Dermis blood vessel endothelial cell (primary cell): ENCODE measurements at places on chromosomes 4 and X. TPM values are rescaled to one million over a fixed set of nuclear protein-coding genes. Genes with fewer than 3 reads are reported as not detected.

Gene SUPT20HL1
- not detected in 2 replicates for total RNA-seq

Gene ABLIM2
- 8.8 and 10.8 TPM in 2 replicates for total RNA-seq

Gene OTUD6A
- total RNA-seq, result not detected in 2 replicates

Gene IL21
- total RNA-seq, result not detected in 2 replicates

Gene KLHL4
- total RNA-seq, result 65.0 and 99.5 TPM in 2 replicates

Gene TMSB15C
- 2.3 and 4.3 TPM in 2 replicates for total RNA-seq

Gene BANK1
- total RNA-seq, result 0.09 TPM in 1 of 2 replicates, not detected in the other

Gene ARR3
- not detected in 2 replicates for total RNA-seq

Gene PNMA3
- total RNA-seq, result 0.09 TPM in 1 of 2 replicates, not detected in the other

Gene SCD5
- total RNA-seq, result 55.6 and 60.1 TPM in 2 replicates

Gene SH3D19
- 50.2 and 67.3 TPM in 2 replicates for total RNA-seq

Gene ADH6
- total RNA-seq, result not detected in 2 replicates

Gene AWAT1
- total RNA-seq, result not detected in 2 replicates

Gene PABPC1L2B
- not detected in 2 replicates for total RNA-seq

Gene PRR32
- not detected in 2 replicates for total RNA-seq

Gene POLA1
- total RNA-seq, result 12.6 and 22.6 TPM in 2 replicates

Gene LGI2
- total RNA-seq, result 0.05 TPM in 1 of 2 replicates, not detected in the other

Gene FAM53A
- 1.1 and 2.4 TPM in 2 replicates for total RNA-seq

Gene LRCH2
- total RNA-seq, result 9.2 and 12.6 TPM in 2 replicates

Gene ADGRG4
- total RNA-seq, result under 0.01 TPM in 1 of 2 replicates, not detected in the other

Gene ARMCX1
- 38.3 and 46.1 TPM in 2 replicates for total RNA-seq

Gene ANXA3
- 60.6 and 67.4 TPM in 2 replicates for total RNA-seq

Gene FOXP3
- 0.17 TPM in 1 of 2 replicates, not detected in the other for total RNA-seq

Gene RHOXF2
- not detected in 2 replicates for total RNA-seq

Gene TREX2
- 0.19 and 4.1 TPM in 2 replicates for total RNA-seq

Gene SLC49A3
- 9.9 and 10.6 TPM in 2 replicates for total RNA-seq

Gene DCLK2
- 2.0 and 2.4 TPM in 2 replicates for total RNA-seq

Gene HERC5
- total RNA-seq, result 6.7 and 9.7 TPM in 2 replicates

Gene CXCL11
- total RNA-seq, result 2.0 and 2.7 TPM in 2 replicates

Gene NPY5R
- total RNA-seq, result not detected in 2 replicates

Gene FAM47A
- not detected in 2 replicates for total RNA-seq

Gene HHIP
- 37.1 and 191 TPM in 2 replicates for total RNA-seq

Gene CENPE
- 6.1 and 39.1 TPM in 2 replicates for total RNA-seq

Gene AR
- total RNA-seq, result 1.2 and 2.9 TPM in 2 replicates

Gene FAM236B
- not detected in 2 replicates for total RNA-seq

Gene TMPRSS11D
- 0.09 TPM in 1 of 2 replicates, not detected in the other for total RNA-seq

Gene GAGE2A
- total RNA-seq, result not detected in 2 replicates

Gene SYTL4
- total RNA-seq, result 31.7 and 52.4 TPM in 2 replicates

Gene SMIM10
- 1.4 and 2.6 TPM in 2 replicates for total RNA-seq

Gene FMR1NB
- not detected in 2 replicates for total RNA-seq
